ENCODE measurements at places on chromosomes 4 and X.

DNA sequence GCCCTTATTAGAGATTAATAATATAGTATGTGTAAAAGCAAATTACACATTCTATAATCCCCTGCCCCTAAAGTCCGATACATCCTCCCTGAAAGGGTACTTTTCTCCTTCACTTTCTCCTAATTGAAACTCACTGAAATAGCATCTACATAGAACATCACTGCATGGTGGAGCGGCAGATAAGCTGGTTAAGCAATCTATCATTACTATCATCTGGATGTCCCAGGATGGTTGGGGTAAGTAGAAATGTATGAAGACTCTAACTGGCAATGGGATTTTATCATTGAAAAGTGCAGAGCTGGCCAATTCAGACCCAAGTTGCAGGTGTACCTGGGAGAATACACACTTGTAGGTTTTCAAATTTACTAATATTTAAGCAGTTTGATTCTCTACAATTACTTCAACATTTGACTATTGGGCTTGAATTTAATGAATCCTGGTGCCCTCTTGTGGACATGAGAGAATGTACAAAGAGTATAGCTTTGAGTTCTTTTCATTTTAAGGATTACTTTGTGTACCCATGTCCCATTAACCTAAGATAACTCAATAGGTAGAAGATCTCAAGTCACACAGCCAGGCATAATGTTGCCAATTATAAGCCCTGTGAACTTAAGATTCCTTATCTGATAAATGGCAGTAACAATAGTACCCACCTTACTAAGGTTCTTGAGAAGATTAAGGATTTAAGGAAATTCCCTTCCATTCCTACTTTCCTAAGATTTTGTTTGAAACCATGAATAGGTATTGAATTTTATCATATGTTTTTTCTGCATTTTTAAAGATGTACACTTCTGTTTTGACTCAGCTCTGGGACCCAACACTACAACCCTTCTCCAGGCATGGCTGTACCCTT, 69.8 kb downstream of the SHROOM3 start:
- peak; percentile 7 for DNase-seq

- DNase-seq, result no peak
Measured at GRCh38 chr4:38641811-38642210, 22.2 kb upstream of the KLF3 start.

GRCh38 chr4:144748814-144749555, 103.0 kb downstream of the HHIP start:
- no peak for DNase-seq

GRCh38 chrX:12903646-12904045, 2.8 kb upstream of the TLR8 start:
- no peak for DNase-seq

DNA sequence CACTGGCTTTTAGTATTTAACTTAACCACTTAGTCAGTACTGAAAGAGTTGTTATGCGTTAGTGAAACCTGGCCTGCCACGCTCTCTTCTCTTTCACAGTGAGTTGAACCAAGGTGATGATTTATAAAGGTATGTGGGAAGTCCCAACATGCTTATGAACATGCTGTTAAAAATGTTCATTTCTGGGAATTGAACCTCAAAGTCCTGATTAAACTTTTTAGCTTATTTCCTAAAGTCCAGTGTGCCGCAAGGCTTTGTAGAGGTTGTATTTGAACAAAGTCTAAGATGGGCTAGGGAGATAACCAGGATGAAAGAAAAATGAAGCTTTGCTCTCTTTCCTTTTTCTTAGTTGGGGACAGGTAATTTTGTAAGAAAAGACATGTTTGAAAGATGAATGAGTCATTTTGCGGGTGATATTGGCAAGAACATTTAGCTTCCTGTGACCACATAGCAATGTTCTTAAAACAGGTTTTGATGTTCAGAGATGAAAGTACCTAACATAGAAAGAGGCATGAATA, 270.3 kb downstream of the DTHD1 start:
- DNase-seq, result no peak

DNA sequence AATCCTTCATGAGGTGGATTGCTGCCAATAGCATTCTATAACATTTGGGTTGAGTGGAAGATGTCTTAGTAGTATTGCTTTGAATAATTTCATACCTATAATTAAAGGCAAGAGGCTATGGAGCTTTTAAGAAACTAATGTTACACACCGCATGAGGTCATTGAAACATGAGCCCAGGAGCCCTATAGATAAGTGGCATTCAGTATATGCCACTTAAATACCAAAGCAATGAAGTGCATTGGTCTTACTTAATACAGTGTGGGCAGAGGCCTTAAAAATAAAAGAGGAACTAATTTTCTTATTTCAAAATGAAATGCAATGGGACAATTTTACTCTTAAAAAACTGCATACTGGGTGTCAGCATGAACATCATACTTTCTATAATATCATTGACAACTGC, 47.5 kb downstream of the SPATA18 start:
- no peak for DNase-seq

- no peak for DNase-seq
Measured at GRCh38 chr4:120616041-120616440, 306.5 kb downstream of the PRDM5 start.

DNA sequence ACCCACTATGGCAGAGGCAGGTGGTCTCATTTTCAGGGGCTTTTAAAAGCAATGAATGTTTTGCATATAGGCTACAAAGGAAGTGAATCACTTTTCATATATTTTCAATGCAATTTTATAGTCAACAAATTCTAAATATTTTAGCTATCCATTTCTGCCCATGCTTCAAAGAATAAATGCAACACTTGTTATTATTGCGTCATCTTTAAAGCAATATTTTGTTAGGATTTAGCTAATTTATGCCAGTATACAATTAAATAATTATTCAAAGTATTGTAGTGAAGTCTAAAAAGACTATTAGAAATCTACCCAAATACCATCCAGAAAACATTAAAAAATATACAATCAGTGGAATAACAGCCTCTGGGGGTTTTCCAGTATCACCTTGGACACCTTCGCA, 509.1 kb upstream of the SPANXN1 start:
- DNase-seq, result no peak

- no peak for DNase-seq
Measured at GRCh38 chrX:26574234-26574633, 358.3 kb downstream of the MAGEB5 start.

DNA sequence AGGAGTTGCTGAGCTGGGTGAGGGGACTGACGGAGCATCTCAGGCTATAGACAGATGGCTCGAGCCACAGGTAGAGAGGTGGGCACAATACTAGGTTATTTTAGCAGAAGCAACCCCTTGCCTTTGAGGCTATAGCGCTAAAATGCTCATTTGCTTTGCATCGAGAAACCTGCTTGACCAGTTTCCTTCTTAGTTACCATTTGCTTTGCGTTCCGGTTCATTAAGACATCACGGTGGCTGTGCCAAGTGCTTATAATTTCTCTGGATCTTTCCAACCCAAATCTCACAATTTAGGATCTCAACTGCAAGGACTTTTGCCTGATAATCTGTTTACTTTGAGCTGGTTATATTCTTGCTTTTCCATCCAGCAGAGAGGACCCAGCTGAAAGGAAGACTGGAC, 40.8 kb downstream of the DLG3 start:
- peak; percentile 66 for DNase-seq

GRCh38 chrX:43958529-43958928, 14.7 kb downstream of the NDP start:
- DNase-seq, result peak; percentile 81

GRCh38 chr4:54227256-54228055, 1.6 kb upstream of the PDGFRA start:
- DNase-seq, result peak; percentile 55

GRCh38 chr4:108276690-108277089, 108.0 kb upstream of the LEF1 start:
- no peak for DNase-seq

- no peak for DNase-seq
Measured at GRCh38 chrX:40300286-40300890, 202.6 kb upstream of the BCOR start.

GRCh38 chr4:33369446-33369845, 2649.3 kb downstream of the PCDH7 start:
- DNase-seq, result no peak

GRCh38 chrX:19709812-19710518, 177.4 kb downstream of the SH3KBP1 start:
- no peak for DNase-seq

GRCh38 chr4:121200795-121201472, 36.8 kb upstream of the TNIP3 start:
- DNase-seq, result no peak

DNA sequence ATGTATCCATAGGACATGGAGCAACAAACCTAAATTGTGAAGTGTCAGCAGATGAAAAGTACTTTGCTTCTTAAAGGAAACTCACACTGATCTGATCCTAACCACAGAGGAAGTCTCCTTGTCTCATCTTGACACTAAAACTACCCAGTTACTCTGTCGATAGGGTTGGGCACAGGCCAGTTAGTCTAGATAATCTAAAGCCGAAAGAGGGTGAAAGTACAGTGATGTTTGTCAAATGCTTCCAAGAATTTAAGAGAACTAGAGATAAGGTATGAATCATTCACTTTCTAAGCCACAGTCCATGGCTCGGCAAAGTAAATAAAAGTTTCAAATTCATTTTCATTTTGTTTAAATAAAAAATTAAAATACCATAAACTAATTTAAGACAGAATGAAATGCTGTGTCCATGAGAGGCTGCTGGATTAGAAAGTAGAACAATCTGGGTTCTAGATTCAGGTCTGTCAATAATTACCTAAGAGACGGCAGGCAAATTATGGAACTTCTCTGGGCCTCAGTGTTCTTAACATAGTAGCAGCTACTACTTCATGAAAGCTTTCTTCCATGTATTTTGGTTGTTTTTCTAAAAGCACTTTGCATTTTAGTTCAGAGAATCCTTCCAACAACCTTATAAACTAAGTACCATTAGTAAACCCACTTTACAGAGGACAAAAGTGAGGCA, 176.7 kb downstream of the LDB2 start:
- no peak for DNase-seq

GRCh38 chr4:48554606-48555005, 64.6 kb downstream of the ZAR1 start:
- no peak for DNase-seq

- DNase-seq, result peak; percentile 1
Measured at GRCh38 chrX:12567857-12568256, 223.4 kb upstream of the PRPS2 start.

All from NCI-H748 treated with DMSO at 0.1 percent for 48 hours (cell line).